Activated effector memory CD4-positive, alpha-beta T cell treated with Interleukin-2 at 50 U/mL for 16 hours (primary cell): ENCODE measurements at places on chromosomes 3 and 15.

GRCh38 chr3:49788056-49788455, 1.7 kb upstream of the IP6K1 start:
- DNase-seq, result no peak

DNA sequence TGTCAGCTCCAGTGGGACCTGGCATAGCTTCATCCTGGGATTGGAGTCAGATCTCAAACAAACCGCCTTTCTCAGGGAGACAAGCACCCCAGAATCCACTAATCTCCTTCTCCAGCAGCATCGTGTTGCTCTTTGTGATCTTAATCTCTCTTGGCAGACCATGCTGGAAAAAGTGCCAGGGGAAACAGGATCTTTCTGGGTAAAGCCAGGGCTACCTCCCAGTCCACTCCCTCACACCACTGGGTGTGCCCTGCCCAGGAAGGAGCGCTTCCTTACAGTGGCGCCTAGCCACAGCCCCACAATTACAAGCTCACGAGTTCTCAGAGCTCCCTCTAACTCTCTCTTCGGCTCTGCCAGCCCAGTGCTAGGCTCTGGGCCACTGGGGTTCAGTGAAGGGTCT, 32.2 kb downstream of the RPLP1 start:
- DNase-seq, result no peak

DNA sequence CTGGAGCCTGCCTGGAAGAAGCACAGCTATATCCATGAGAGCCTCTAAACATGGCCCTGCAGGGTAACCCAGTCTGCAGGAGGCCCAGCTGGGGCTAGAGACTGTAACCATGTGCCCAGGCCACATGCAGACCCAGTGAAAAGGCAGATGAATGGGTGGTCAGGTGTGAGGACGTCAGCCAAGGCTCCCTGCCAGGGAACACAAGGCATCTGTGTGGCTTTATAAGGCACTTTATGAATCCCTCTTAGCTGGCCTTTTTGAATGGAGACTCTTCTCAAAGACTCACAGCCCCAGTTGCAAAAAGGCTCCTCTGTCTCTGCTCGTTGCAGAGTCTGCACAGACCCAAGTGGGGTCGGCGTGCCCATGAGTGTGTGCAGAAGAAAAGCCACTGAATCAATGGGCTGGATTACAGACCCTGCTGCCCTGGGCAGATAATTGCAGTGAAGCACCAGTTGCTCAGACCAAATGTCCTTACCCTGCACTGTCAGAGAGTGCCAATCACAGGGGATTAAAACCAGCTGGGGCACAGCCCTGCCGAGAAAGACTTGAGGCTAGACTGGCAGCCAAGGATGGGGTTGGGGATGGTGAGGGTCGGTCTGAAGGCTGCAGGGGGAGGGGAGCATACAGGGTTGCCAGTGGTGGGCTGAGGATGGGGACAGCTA, 154.2 kb downstream of the RAB11A start:
- no peak for DNase-seq

- DNase-seq, result no peak
Measured at GRCh38 chr3:112568642-112569041, 6.8 kb downstream of the SLC35A5 start.

DNA sequence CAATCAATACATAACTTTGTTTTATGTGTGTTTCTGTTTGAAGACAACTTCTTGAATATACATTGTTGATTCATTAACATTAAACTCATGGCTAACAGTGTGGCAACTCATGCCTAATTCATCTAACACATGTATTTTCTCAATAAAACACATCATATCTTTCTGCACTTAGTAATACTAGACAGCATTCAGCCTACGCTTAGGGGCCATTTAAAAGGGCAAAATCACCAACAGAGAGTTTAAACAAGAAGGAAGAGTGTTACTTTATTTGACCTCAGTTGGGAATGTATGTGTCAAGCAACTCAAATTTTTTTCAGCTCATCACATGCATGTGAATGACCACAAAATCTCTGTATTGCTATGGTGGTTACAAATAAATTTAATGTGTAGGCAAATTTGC, 128.8 kb upstream of the AADACL2 start:
- DNase-seq, result no peak

GRCh38 chr3:197501879-197502620, 53.7 kb downstream of the BDH1 start:
- DNase-seq, result no peak

GRCh38 chr15:39360452-39360851, 220.4 kb upstream of the THBS1 start:
- no peak for DNase-seq

DNA sequence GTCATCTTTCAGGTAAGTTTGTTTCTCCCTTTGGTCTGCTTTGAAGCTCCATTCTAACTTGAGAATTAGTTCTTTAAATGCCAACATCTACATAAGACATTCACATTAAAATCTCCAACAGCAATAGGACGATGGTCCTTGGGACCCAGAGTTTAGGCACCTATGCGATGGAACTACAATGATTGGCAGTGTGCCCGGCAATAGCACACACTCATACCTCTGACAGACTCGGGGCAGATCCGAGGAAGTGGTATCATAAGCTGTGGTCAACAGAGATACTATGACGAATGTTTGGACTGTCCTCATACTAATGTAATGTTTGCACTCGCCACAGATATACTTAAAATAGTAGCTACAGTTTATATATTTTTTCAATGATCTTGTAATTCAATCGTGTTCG, 34.2 kb upstream of the NR2F2 start:
- DNase-seq, result no peak

DNA sequence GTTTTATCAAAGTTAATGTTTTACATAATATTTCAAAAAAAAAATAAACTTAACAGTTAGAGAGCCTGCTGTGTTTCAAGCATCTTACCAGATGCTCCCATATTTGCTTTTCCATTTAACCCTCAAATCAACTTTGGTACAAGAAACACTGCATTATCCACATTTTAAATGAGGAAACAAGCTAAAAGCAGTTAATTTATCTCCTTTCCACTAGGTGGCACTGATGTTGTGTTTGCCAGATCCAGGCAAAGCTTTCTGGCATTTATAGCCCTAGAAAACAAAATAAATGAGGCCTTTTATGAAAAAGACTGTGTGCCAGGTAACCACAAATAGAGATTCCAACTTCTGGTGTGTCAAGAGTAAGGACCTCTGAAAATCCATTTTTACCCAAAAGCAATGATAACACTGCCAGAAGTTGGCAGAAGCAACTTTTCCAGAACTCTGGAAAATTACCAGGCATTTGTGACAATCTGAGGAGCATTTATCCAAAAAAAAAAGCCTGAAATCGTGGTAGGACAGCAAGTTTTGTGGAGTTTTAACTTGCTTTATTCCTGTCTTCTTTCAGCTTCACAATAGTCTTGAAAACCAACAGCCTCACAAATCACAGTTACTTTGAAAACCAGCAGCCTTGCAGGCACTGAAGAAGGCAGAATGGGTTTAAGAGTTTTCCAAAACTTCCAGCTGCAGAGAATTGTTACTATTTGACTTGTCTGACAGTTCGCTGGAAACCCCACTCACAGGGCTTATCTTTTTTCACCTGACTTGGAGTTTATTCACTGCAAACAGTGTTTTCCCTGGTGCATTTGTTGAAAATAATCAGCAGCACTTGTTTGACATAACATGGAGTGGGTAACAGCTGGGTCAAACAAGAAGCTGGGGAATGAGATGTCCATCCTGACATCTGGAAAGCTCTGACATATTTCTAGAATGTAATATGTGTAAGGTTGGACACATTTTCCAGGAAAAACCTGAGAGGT, 9.2 kb downstream of the FAM162A start:
- no peak for DNase-seq

GRCh38 chr3:43005253-43005652, 26.1 kb downstream of the GASK1A start:
- DNase-seq, result no peak

DNA sequence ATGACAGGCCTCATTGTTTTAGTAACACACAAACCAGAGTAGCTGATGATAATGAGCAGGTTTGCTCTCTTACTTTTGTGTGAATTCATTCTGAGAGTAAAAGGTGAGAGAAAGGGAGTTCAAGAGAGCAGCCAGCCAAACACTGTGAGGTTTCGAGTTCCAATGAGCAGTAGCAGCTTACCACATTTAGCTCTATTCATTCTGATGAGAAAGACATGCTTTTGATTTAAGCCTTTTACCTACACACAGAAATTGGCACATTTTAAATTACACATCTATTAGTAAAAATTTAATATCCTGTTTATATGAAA, 28.0 kb downstream of the GLDN start:
- DNase-seq, result no peak

DNA sequence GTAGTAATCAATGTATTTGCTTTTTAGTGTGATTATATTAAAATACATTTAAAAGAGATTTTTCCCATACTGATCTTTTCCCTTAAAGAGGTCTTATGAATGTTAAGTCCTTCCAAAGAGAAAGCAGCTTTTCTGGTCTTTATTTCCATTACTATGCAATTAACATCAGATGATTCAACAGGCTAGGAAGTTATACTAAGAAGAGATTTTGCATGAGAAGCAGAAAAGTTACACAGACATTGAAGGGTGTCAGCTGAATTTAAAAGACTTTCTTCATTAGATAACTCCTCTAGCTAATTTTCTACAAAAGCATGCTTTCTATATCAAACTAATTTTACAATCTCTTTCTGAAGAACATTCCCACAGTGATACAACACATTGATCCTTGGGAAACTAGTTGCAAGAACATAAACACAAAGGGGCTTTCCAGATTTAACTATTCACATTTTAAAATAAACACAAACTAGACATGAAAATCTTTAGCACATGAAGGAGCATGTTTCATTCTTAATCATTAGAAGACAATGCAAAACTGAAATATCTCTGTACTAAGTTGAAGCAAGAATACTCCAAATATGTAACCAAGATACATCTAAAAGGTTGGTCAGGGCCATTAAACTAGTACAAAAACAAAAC, 965.8 kb downstream of the ROBO1 start:
- DNase-seq, result no peak

DNA sequence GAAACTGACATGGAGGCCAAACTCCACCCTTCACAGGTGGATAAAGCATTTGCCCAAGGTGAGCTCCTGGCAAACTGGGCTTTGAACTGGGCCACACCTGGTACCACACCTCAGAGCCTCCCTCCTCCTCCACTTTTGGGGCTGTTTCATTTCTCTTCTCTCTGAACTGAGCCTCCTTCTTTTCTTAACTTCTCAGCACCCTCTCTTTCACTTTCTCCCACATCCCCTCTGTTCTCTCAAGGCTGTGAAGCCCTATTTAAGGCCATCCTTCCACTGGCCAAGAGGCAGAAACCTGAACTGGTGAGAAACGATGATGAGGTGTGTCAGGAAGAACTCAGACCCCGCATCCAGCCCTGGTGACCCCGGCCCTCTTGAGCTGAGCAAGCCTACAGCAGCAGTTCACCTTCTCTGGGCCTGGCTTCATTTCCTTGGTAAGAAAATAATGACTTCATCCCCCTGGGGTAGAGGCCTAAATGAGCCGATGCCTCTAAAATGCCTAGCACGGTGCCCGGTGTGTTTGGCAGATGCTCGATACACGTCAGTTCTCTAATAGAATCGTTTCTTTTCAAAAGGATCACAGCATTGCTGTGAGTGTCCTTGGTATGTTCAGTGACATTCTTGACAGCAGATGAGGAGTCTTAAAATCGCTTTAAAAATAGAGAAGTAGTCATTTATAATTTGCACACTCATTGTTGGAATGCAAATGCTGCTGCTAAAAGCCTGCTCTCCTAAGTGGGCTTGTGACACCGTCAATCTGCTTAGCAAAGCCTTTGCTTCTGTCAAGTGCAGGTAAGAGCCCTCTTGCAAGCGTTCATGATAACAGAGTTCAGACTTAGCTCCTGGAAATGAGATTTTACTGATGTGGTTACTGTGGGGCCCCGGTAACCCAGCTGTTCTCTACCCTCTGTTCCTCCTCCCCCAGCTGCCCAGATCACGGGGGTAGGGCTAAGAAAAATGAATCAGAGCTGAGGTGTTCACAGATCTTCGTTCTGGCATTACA, 97.7 kb upstream of the ATP2B2 start:
- DNase-seq, result peak; percentile 68

GRCh38 chr3:190321789-190322603, at the start of gene CLDN1:
TSS of gene CLDN1 (minus strand) at chr3:190322446. CDS start at chr3:190322206, 240 bp downstream.
- peak; percentile 55 for DNase-seq

DNA sequence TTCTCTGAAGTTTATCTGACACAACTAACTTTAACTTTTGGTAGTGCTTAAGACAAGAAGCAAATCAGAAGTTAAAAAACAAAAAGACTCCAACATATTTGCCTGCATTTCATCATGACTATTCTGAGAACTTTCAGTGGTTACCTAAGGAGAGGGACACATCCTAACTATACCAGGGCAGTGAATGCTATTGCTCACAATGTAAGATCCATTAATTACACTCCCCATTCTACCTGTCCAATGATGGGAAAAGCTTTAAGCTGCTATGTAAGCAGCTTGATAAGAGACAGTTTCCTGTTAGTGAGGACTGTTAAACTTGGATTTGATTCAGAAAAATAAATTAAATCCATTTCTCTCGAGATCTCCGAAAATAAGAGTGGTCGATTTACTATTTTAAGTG, 37.5 kb downstream of the SERPINI1 start:
- DNase-seq, result no peak

DNA sequence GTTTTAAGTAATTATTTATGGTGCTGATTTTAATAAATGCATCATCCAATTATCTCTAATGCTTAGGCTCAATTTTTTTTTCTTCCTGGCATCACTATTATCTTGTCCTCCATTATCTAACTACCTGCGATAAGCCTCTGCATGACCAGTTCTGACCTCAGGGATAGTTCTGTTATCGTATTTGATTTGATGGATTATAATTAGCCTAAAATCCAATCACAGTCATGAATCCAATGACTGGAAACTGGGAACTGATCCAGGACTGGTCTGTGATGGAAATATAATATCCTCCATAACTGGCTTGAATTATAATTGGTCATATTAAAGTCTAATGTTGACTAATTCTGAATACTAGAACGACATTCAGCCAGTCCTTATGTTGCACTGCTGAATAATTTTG, 1.1 kb downstream of the MYH15 start:
- no peak for DNase-seq

DNA sequence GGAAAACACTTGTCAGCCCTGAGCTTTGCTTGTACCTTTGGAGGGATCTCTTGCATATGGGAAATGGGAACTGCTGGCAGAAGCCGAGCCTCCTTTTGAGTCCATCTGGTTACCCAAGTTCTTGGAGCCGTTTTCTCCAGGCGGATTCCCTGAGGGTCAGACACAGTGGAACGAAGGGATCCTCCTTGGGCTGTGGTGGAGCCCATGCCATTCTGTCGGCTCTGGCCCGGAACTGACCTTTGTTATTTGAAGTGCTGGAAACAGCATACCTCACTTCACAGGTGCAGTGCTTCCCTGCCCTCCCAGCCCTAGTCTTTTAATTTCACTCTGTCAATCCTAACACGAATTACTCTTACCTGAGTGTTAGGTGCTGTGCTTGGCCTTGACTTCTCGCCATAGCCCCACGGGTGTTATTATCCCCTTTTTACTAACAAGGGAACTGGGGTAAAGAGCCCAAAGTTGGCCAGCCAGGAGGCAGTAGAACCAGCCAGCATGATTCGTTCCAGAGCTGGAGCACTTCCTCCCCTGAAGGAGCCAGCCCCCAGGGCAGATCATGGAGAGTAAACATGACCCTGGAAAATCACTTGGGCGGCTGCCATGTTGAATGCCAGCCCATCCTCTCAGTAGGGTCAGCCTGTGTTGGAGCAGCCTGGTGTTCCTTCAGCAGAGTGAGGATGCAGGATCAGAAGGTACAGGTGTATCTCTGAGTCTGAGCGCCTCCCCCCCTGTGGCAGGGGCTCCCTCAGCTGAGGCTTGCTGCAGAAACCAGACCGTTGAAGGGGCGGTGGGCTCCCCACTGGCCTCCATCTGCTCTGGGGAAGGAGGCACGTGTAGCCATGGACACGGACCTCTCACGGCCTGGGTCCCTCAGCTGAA, 143.2 kb downstream of the DNAJB8 start:
- no peak for DNase-seq
